GM23248 (cell line): ENCODE measurements at places on chromosomes 7 and 10. TPM values are rescaled to one million over a fixed set of nuclear protein-coding genes. Genes with fewer than 3 reads are reported as not detected.

Gene FEZF1
- not detected in 2 replicates for polyA plus RNA-seq

Gene MYH16
- not detected in 2 replicates for polyA plus RNA-seq

Gene ADCY1
- polyA plus RNA-seq = not detected in 2 replicates

Gene TAS2R41
- polyA plus RNA-seq = not detected in 2 replicates

Gene AMPH
- 4.9 and 5.5 TPM in 2 replicates for polyA plus RNA-seq

Gene MSMB
- polyA plus RNA-seq = not detected in 2 replicates

Gene PPP1R17
- 0.20 and 0.29 TPM in 2 replicates for polyA plus RNA-seq

Gene TBXAS1
- 0.49 and 2.2 TPM in 2 replicates for polyA plus RNA-seq

Gene KIAA1549
- polyA plus RNA-seq = 2.1 and 2.2 TPM in 2 replicates

Gene IFIT1B
- polyA plus RNA-seq = not detected in 2 replicates

Gene HABP2
- polyA plus RNA-seq = not detected in 2 replicates

Gene PRKAR2B
- 0.81 and 0.89 TPM in 2 replicates for polyA plus RNA-seq

Gene ZNF438
- polyA plus RNA-seq = 4.0 and 4.1 TPM in 2 replicates

Gene SORBS1
- 0.65 and 1.3 TPM in 2 replicates for polyA plus RNA-seq

Gene CFTR
- not detected in 2 replicates for polyA plus RNA-seq

Gene SPDYE2
- polyA plus RNA-seq = 0.20 and 0.59 TPM in 2 replicates

Gene NME8
- not detected in 2 replicates for polyA plus RNA-seq

Gene ITIH2
- not detected in 2 replicates for polyA plus RNA-seq

Gene PODXL
- 32.8 and 33.6 TPM in 2 replicates for polyA plus RNA-seq

Gene H2BK1
- not detected in 2 replicates for polyA plus RNA-seq

Gene TRIM73
- polyA plus RNA-seq = 0.61 and 1.0 TPM in 2 replicates

Gene C1QL3
- 0.38 and 0.39 TPM in 2 replicates for polyA plus RNA-seq

Gene TSPAN12
- 0.70 and 1.1 TPM in 2 replicates for polyA plus RNA-seq

Gene CHST15
- 0.06 and 0.34 TPM in 2 replicates for polyA plus RNA-seq

Gene UCN3
- polyA plus RNA-seq = not detected in 2 replicates

Gene GLCCI1
- 0.98 and 2.5 TPM in 2 replicates for polyA plus RNA-seq

Gene EXOC4
- polyA plus RNA-seq = 23.4 and 23.9 TPM in 2 replicates

Gene MYL10
- not detected in 2 replicates for polyA plus RNA-seq

Gene NPFFR1
- not detected in 2 replicates for polyA plus RNA-seq

Gene ZPBP
- not detected in 2 replicates for polyA plus RNA-seq

Gene NUDT1
- polyA plus RNA-seq = 47.7 and 51.1 TPM in 2 replicates

Gene STEAP4
- polyA plus RNA-seq = not detected in 2 replicates

Gene LRMDA
- polyA plus RNA-seq = 2.1 and 2.6 TPM in 2 replicates

Gene SLC18A2
- polyA plus RNA-seq = 0.91 and 1.2 TPM in 2 replicates

Gene GRB10
- polyA plus RNA-seq = 12.8 and 12.9 TPM in 2 replicates

Gene SP8
- not detected in 2 replicates for polyA plus RNA-seq

Gene NHLRC2
- polyA plus RNA-seq = 9.0 and 10.1 TPM in 2 replicates

Gene GDF2
- polyA plus RNA-seq = not detected in 2 replicates

Gene DKK1
- polyA plus RNA-seq = 747 and 748 TPM in 2 replicates
